NCI-H2171 (cell line): ENCODE measurements at places on chromosomes 3 and 15.

DNA sequence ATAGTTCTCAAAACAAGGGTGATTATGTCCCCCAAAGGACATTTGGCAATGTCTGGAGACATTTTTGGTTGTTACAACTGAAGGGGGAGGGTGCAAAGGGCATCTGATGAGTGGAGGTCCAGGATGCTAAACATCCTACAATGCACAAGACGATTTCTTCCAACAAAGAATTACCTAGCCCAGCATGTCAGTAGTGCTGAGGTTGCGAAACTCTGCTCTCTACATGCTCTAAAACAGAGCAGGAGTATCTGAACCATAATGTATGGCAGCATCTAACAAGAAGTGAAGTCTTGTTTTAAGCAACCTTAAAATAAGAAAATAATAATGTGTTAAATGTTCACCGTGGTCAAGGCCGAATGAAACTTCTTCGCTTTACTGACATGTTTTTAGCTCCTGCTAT is 7.0 kb downstream of the GYG1 start:
- no peak for DNase-seq

- no peak for DNase-seq
These were observed at the start of gene PPARG for GRCh38 chr3:12288182-12289129. Gene PPARG, plus strand, starts transcription at chr3:12289070. Its CDS starts 90,642 bp downstream, at chr3:12379712.

DNA sequence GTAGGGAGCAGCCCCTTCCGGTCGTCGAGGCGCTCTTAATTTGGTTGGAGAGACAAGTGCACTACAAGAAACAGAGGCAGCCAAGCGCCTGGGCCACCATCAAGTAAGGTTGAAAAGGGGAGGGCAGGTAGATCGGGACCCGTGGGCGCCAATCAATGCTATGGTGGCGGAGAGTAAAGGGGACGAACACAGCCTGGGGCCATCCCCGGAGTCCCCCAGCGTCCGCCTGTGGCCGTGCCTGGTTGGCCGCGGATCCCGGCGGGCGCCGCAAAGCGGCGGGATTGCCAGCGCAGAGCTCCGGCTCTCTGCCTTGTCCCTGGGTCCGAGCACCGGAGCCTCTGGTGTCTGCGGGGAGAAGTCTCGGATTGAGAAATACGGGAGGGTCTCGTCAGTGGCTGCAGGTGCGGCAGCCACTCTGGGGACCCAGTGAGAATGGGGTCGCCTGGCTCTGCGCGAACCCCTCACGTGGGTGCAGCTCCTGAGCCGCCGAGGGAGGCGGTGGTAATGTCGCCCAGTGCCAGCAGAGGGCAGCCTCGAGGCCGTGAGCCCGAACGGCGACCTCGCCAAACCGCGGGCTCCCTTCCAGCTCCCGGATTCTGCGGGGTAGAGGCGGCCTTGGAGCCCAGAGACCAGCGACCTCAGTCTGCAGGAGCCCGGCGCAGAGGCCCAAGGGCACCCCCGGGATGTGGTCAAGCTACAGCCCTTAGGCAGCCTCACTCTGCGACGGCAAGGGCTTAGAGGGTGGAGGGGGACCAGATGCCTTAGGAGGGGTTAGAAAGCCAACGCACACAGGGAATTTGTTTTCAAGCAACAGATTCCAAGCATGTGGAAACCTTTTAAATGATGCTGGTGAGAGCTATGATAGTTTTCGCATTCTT is 10.8 kb downstream of the FOXL2 start:
- peak; percentile 47 for DNase-seq

DNA sequence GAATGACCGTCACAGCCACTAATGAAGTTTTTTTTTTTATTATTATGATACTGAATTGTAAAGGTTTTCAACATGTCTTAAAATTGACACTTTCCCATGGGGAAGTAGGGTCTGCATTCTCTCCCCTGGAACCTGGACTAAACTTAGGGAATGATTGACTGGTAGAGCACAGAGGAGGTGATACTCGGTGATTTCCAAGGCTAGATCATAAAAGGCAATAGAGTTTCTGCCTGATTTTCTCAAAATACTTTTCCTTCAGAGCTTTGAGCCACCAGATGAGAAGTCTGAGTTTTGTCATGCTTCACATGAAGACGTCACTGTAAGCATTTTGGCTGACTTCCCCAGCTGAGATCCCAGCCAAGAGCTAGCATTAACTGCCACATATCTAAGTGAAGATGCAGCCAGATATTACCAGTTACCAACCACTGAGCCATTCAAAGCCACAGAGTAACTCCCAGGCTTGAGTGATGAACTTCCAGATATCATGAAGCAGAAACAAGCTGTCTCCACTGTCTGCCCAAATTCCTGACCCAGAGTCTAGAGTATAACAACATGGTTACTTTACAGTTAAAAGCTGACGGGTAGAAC is 105.8 kb downstream of the LSAMP start:
- DNase-seq: no peak

GRCh38 chr15:43410572-43411214 is 39.8 kb downstream of the TUBGCP4 start:
- DNase-seq: no peak

DNA sequence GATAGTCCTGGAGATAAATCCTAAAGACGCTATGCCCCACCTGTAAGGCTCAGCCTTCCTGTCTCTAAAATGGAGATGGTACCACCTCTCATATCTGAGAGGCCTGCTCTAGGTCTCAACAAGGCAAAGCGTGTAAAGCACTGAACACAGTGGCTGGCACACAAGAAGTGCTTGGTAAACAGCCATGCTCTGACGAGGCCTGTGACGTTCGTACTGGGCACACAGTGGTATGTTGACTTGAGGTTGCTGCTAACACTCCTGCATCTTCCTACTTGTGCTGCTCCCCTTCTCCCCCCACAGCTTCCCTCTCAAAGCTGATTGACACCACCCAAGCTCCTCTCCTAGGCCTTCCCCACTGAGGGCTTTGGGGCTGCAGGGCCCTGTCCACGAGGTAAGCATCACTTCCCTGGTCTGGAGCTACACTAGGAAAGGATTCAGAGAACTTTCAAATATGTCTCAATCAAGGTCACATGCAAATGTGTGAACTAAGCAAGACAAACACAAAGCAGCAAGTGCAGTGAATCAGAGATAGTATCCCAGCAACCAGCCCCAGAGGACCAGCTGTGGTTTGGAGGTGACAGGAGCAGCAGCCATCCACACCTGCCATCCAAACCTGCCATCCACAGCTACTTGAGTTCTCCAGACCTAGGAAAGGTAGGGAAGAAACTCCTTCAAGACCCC is 177.5 kb downstream of the STT3B start:
- no peak for DNase-seq

GRCh38 chr3:194089357-194090177 is 46.4 kb upstream of the HES1 start:
- DNase-seq: peak; percentile 51

DNA sequence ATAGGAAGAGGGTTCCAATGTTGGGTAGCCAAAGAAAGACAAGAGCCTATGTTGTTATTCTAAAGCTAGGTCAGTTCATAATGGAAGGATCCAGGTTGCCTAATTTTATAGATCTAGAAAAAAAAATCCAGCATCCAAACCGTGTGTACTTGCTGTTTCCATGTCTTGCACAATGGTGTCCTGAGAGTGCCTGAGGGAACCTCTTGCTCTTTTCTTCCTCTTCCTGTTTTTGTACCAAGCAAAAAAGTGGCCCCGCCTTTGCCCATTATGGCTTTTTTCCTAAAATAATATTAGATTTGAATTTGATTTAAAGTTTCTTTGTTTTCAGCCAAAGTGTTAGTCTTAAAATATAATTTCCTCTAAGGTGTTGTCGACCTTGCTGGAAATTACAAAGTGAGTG is 224.4 kb downstream of the RYR3 start:
- DNase-seq: no peak

DNA sequence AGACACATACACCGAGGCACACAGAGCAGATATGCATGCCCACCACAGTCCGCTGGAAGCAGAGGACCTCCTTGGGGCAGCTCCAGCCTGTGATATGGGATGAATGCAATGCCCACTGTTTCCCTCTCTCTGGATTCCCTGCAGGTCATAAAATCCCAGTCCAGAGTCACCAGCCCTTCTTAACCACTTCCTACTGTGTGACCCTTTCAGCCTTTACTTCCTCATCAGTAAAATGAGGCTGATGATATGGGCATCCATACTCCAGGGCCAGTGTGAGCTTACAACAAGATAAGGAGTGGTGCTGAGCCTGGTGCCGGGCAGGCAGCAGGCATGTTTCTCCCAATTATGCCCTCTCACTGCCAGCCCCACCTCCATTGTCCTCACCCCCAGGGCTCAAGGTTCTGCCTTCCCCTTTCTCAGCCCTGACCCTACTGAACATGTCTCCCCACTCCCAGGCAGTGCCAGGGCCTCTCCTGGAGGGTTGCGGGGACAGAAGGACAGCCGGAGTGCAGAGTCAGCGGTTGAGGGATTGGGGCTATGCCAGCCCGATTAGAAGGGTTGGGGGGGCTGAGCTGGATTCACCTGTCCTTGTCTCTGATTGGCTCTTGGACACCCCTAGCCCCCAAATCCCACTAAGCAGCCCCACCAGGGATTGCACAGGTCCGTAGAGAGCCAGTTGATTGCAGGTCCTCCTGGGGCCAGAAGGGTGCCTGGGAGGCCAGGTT is at the start of gene GNAT1:
TSS of gene GNAT1 (plus strand) at position 675 of the 725 bp plus-strand sequence. CDS start 116 bp downstream, outside the sequence.
- DNase-seq: no peak

- no peak for DNase-seq
These were observed 325.4 kb upstream of the ONECUT1 start for GRCh38 chr15:53115563-53115962.

GRCh38 chr3:15171096-15171495 is 35.0 kb upstream of the CAPN7 start:
- DNase-seq: no peak

DNA sequence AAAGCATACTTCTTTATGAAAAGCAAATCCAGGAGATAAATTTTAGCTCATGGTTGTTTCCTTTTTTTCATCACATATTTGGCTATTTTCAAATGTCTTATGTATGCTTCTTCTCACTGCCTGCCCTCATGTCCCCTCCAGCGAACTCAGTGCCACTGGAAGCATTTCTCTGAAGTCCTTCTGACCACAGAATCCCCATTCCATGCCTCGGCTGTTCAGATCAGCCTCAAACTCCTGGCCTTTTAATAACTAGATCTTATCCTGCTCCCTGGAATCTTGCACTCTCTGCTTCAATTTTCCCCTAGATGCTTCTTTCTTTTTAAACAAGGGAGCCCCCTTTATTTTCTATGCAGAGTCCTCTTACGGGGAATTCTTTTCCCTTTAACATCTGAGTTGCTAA is 10.1 kb downstream of the ETV5 start:
- no peak for DNase-seq

GRCh38 chr15:63575312-63575711 is 21.9 kb upstream of the FBXL22 start:
- DNase-seq: no peak

- no peak for DNase-seq
These were observed 121.0 kb upstream of the PRR20G start for GRCh38 chr3:127408684-127409420.

DNA sequence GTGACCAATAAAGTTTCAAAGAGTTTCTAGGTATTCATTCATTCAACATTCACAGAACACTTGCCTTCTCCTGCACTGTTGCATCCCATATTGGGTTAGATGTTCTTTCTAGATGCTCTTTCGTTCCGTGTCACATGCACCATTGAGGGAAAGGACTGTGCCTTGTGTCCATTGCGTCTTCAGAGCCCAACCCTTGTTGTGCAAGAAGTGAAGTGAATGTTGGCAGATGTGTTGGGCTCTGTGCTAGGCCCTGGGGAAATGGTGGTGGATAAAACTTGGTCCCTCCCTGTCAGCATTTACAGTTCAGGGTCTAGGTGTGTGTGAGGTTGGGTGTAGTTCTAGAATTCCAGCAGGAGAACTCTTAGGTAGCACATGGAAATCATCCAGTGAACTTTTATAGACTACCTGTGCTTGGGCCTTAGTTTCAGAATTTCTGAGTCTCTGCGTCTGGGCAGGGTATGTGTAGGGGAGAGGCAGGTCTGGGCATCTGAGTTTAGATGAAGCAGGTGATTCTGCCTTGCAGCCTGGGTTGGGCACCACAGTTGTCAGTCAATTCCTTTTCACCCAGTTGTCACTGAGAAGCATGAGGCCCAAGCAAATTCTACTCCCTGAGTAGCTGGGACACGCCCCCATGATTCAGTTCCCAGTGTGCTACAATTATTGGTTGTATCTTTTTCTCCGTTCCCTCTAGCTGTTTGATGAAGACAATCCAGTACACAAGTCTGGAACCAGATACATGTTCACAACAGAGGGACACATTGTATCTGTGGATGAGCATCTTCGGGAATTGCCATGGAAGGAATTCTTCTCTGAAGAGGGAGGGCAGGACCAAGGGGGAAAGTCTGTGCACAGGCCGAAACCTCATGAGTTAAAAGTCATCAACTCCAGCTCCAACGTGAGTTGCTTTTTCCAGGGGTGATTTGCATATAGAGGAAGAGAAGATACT is 25.4 kb downstream of the EDEM1 start:
- DNase-seq: no peak

- no peak for DNase-seq
These were observed 790 bp downstream of the PARP14 start for GRCh38 chr3:122681284-122681973.

DNA sequence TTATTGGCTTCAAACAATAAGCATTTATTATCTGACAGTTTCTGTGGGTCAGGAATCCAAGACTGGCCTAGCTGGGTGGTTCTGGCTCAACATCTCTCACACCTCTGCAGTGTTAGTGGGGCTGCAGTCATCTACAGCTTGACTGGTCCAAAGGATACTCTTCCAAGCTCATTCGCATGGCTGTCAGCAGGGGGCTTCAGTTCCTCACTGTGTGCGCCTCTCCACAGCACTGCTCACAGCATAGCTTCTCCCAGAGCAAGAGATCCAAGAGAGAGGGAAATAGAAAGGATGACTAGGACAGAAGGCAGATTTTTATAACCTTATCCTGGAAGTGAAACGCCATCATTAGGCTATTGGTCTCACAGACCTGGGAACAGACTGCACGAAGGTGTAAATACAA is 64.2 kb downstream of the MAGI1 start:
- DNase-seq: no peak

DNA sequence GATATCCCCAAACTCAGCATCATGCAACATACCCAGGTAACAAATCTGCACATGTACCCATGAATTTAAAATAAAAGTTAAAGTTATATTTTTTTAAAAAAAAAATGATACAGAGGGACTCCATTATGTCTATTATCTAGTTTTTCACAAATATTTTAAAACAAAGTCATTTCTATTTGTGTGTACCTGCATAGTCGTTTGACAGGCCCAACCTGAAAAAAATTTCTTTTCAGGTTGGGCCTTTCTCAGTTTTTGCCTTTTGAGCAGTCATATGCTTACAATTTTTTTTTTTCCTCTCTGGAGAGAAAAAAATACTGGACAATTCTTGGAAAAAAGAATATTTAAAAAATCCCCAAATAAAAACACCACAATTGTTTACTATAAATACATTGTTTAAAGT is 459.5 kb downstream of the FOXP1 start:
- no peak for DNase-seq

- DNase-seq: no peak
These were observed 250.9 kb upstream of the TPM1 start for GRCh38 chr15:62791694-62792093.
